Neural crest cell (in vitro differentiated cells): ENCODE measurements at places on chromosomes 7 and 10.

DNA sequence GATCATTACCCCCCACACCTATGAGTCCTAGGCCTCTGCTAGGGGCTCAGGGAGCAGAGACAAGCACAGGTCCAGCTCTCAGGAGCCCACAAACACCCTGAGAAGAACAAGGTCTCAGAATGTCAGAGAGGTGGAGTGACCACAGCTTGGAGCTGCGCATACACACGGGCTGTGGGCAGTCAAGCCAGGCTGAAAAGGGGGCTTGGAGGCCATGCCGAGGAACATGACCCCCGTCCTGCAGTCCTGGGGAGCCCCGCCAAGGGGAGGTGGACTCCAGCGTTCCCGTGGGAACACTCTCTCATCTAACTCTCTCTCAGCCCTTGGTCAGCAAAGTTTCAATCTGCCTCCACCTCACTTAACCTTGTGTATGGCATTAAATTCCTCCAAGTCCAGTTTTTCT lies 7.8 kb upstream of the MMP21 start:
- no peak for DNase-seq

GRCh38 chr7:14630048-14630447 lies 272.5 kb downstream of the DGKB start:
- DNase-seq, result no peak

DNA sequence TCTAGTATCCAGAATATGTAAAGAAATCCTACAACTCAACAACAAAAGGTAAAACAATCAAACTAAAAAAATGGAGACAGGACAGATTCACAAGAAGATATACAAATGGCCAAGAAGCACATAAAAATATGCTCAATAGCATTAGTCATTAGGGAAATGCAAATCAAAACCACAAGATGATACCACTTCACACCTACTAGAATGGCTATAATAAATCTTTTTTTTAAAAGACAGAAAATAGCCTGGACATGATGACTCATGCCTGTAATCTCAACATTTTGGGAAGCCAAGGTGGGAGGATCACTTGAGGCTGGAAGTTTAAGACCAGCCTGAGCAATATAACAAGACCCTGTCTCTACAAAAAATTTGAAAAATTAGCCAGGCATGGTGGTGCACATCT lies 27.9 kb upstream of the CHCHD3 start:
- DNase-seq, result no peak

DNA sequence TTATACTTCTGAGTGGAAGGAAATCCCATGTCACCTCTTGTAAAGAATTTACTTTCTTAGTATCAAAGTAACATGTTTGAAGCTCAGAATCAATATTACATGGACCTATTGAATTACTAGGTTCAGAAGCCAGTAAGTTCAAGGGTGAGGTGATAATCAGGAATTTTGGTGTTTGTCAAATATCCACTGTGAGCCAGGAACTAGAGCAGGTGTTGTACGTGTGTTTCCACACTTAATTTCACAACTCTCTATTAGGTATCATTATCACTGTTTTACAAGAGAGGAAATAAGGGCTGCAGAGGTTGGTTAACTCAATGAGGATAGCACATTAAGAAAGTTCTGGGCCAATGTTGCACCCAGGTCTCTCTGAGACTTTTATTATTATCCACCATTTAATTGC lies 130.4 kb downstream of the KIAA1217 start:
- no peak for DNase-seq

DNA sequence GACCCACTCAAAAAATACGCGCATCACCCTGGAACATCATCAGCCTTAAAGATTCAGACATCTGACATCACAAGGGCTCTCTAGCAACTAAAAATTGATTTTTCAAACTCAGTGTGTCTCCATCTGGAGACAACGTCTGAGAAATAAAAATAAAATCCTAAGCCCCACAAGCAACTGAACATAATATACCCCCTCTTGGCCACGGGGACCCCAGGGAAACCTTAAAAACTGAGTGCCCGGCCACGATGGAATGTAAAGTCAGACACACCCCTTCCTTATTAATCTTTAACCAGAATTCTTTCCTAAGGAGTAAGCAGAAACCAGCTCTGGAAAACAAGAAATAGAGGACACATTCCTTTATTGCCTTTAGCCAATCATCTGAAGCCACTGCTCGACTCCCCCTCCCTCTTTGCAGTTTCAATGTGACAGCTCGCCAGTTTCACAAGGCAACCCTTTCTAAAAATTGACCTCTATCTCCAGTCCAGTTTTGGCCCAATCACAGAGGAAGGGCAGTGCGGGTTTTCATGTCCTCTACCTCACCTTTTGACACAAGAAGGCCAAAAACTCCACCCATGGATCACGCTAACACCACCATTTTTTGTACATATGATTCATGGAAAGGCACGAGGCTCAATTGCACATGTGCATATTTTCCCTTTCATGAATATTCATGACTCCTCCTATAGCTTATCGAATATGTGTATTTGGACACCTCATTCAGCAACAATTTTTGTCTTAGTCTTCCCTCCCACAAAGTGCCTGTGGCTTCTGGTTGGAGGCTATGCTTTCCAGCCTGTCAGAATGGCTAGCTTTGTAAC lies 24.2 kb downstream of the IFIT3 start:
- DNase-seq, result no peak

DNA sequence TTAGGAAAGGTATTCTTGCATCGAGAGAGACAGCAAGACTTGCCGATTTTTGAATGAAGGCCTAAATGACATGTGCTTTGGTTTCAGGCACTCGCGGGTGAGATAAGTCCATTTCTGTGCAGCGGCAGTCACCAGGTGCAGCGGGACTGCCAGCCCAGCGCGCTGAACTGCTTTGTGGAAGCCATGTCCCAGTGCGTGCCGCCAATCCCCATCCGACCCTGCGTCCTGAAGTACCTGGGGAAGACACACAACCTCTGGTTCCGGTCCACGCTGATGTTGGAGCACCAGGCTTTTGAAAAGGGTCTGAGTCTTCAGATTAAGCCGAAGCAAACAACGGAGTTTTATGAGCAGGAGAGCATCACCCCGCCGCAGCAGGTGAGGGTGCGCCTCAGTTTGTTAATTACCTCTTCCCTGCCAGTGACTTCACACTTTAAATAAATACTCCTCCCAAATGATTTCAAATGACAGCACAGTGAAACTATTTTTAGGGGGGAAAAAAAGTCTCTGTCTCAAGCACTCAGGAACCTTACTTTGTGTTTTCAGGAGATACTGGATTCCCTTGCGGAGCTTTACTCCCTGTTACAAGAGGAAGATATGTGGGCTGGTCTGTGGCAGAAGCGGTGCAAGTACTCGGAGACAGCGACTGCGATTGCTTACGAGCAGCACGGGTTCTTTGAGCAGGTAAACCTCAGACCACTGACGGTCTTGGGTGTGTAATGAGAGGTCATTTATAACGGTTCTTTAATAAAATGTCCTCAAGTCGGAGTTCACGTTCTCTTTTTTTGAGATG lies 98.3 kb downstream of the TRRAP start:
- DNase-seq, result no peak

DNA sequence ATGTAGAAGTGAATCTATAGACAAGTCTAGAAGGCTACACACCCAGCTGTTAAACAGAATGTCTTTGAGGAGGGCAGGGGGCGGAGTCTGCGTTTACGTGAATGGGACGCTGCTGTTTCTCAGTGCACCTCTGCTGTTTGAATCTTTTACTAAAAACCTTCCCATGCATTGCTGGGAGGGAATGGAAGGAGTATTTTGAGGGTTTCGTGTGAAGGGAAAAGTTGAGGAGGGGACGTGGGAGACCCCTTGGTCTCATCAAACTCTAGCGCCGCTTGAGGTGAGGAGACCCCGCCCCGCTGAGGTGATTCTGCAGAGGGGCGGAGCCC lies 492 bp upstream of the VCL start:
- DNase-seq, result no peak

- no peak for DNase-seq
Measured at GRCh38 chr7:103823084-103823483, 166.4 kb downstream of the RELN start.
